ENCODE measurements at places on chromosomes 13 and 19.

DNA sequence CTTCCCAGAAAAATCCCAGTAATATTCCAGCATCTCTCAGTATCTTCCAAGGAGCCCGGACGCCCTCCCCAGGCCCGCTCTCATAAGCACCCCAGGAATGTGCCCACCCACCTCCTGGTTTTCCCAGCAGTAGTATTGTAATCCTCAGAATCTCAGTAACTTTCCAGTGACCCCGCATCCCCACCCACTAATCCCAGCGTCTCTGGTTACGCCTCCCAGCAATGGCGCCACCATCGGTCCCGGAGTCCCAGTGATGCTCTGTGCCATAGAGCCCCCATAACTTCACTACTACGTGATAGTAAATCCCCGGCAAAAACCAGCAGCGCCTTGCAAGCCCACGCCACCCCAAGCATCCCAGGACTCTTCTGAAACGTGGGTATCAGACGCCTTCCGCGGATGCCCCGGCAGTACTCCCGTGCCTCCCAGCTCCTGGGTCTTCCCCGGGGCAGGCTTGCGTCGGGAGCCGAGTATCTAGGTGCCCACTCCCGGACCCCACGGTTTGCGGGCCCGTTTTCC is 928 bp upstream of the PNPLA6 start:
- H3K4me3 ChIP-seq, result peak overlapping the region; percentile 93
- H3K4me1 ChIP-seq, result no peaks in the 10 kb centered on the region
- peak; percentile 76 for DNase-seq

DNA sequence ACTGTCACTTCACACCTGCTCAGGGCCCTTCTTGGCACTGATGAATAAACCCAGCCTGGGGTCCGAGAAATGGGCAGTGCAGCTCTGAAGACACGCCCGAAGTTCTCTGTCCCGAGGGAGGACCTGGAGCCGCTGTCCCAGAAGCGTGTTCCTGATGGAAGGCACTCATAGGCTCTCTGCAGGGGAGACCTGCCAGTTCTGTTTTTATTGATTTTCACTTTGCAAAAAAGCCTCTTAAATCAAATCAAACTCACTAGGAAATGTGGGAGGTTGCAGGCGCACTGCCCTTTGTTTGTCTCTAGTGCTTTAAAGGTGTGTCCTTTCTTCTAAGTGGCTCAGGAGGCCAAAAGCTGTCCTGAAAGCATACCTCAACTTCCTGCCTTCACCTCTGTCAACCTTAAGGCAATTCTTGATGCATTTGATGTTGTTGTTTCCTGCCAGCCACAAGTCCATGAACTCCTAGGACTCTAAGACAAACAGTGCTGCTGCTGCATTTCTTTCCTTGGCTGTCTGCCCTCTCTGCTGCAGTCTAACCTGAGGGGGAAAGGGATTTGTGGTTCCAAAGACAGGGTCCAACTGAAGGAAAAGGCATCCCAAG is 663.2 kb downstream of the UQCRFS1 start:
- H3K27me3 ChIP-seq, result no peaks in the 10 kb centered on the region
- no peak overlapping the region for H3K4me3 ChIP-seq
- H3K36me3 ChIP-seq, result no peaks in the 10 kb centered on the region
- H3K4me1 ChIP-seq, result no peaks in the 10 kb centered on the region

GRCh38 chr13:22108979-22109378 is 438.1 kb downstream of the FGF9 start:
- no peak for DNase-seq
- no peak overlapping the region for H3K4me3 ChIP-seq
- H3K36me3 ChIP-seq, result no peaks in the 10 kb centered on the region
- H3K4me1 ChIP-seq, result no peaks in the 10 kb centered on the region
- H3K27me3 ChIP-seq, result peaks cover 3% of the 10 kb centered on the region
- no peak overlapping the region for H3K27ac ChIP-seq

GRCh38 chr19:5889288-5889971 is 14.2 kb downstream of the NDUFA11 start:
- no peaks in the 10 kb centered on the region for H3K36me3 ChIP-seq
- H3K4me1 ChIP-seq, result peaks cover 9% of the 10 kb centered on the region
- H3K4me3 ChIP-seq, result no peak overlapping the region
- no peaks in the 10 kb centered on the region for H3K27me3 ChIP-seq
- H3K27ac ChIP-seq, result no peak overlapping the region

GRCh38 chr19:54231077-54231931 is 8.5 kb upstream of the LILRB3 start:
- no peak overlapping the region for H3K27ac ChIP-seq
- H3K27me3 ChIP-seq, result no peaks in the 10 kb centered on the region
- H3K4me1 ChIP-seq, result no peaks in the 10 kb centered on the region
- peak; percentile 84 for DNase-seq

GRCh38 chr13:79660361-79660760 is 179.4 kb downstream of the NDFIP2 start:
- H3K36me3 ChIP-seq, result no peaks in the 10 kb centered on the region
- H3K27ac ChIP-seq, result no peak overlapping the region
- no peaks in the 10 kb centered on the region for H3K27me3 ChIP-seq
- H3K4me1 ChIP-seq, result no peaks in the 10 kb centered on the region
- no peak for DNase-seq

DNA sequence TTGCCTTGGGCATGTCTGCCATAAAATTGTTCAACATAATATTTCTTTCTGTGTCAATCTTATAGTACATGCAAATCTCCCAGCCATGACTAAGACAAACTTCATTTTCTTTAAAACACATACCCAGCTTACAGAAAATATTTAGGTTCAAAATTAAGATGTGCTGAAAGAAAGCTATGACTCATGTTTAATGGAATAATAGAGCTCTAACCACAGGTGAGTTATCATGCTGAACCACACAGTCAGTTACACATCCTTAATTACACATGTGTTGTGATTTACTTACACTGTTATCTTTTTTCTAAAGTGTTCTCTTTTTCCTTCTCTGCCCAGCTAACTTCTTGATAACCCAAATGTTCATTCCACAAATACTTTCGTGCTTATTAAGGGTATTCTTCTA is 1831.2 kb downstream of the OLFM4 start:
- no peak overlapping the region for H3K4me3 ChIP-seq
- DNase-seq, result no peak
- no peaks in the 10 kb centered on the region for H3K27me3 ChIP-seq
- H3K4me1 ChIP-seq, result no peaks in the 10 kb centered on the region

DNA sequence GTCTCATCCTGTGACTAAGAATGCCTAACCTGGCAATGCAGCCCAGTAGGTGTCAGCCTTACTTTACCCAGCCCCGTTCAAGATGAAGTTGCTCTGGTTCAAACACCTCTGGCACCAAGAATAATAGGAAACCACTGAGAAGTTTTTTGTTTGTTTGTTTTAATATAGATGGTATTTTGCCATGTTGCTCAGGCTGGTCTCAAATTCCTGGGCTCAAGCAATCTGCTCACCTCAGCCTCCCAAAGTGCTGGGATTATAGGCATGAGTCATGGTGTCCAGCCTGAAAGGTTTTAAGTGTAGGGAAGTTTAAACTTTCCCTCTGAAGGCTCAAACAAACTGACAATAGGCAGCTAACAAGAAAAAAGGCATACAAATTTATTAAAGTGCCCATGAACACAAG is 51.2 kb upstream of the ABCC4 start:
- H3K27me3 ChIP-seq, result no peaks in the 10 kb centered on the region
- no peak overlapping the region for H3K4me3 ChIP-seq
- H3K36me3 ChIP-seq, result no peaks in the 10 kb centered on the region
- no peaks in the 10 kb centered on the region for H3K4me1 ChIP-seq
